ENCODE measurements at places on chromosomes 13 and 19.

- DNase-seq, result no peak
Observed at GRCh38 chr13:75016225-75016624, 465.7 kb downstream of the TBC1D4 start.

GRCh38 chr19:49676136-49676783 lies 811 bp upstream of the PRMT1 start:
- DNase-seq, result no peak

GRCh38 chr13:25111585-25111956 lies 15.6 kb downstream of the PABPC3 start:
- DNase-seq, result no peak

DNA sequence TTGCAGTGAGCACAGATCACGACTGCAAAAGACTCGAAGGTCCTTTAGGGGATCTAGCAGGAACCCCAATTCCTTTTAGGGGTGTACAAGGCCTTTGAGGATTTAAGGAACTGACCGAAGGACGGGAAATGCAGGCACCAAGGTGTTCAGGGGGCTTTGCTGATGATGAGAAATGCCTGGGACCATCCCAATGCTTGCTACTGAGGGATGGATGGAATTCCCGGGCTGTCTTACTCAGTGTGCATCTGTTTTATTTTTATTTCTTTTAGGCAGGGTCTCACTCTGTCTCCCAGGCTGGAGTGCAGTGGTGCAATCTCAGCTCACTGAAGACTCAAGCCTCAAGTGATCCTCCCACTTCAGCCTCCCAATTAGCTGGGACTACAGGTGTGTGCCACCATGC lies 11.3 kb downstream of the PRR22 start:
- DNase-seq, result no peak

- DNase-seq, result no peak
Observed at GRCh38 chr13:31625115-31625514, 114.2 kb upstream of the RXFP2 start.

DNA sequence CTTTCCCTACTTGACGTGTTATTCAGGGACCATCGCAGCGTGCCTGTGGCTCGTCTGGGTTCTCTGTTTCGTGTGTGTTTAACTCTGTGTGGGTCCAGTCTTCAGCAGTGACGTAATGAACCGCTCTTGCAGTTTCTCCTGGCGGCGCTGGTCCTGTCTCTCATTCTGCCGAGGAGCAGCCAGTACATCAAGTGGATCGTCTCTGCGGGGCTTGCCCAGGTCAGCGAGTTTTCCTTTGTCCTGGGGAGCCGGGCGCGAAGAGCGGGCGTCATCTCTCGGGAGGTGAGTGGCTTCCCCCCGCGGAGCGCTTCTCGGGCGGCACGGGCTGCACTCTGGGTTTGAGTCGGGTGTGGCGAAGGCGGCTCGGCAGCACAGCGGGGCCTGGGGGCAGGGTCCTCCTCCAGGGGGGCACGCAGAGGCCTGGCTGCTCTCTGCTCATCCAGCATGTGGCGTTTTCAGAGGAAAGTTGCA lies 36.3 kb upstream of the TFDP1 start:
- DNase-seq, result no peak

DNA sequence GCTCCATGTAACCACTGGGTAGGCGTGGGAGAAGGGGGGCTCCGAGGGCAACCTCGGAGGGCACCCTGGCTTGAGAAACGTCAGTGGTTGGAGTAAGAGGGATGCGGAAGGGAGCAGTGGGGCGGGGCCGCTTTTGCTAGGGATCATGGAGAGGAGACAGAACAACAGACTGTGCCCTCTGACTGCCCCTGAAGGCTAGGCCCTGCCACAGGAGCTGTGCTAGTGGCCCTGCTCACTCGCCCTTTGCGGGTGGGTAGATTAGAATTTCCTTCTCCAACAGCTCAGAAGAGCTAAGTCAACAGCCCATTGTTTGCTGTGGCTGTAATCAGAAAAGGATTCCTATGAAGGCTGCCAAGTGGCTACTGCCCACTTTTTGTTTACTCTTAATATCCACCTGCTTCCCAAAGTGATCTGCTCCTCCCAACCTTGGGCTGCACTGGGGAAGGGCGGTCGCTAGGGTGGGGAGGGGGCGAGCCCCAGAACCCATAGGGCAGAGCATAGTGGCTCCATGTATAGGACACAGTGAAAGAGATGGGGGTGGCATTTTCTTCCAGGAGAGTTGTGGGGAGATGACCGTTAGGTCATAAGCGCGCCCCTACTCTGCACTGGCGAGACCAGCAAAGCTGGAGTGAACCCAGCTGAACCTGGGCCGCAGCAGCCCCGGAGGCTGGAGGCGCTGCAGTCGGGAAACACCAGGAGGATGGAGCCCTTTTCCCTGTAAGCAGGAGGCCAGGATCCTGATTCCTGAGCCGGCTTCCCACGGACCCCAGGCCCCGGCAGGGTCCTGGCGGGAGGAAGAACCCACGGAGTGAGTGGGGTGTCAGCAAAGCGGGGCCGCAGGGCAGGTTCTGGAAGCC lies 1.9 kb upstream of the C1QTNF9 start:
- DNase-seq, result no peak

GRCh38 chr13:113393563-113394338 lies 29.8 kb upstream of the GRTP1 start:
- DNase-seq, result peak; percentile 81

- DNase-seq, result peak; percentile 46
Observed at GRCh38 chr13:45441633-45442032, 23.1 kb upstream of the COG3 start.
